ENCODE measurements at places on chromosomes 3 and 15.

- DNase-seq, result no peak
These were observed 30.7 kb upstream of the CHST2 start for GRCh38 chr3:143088835-143089234.

DNA sequence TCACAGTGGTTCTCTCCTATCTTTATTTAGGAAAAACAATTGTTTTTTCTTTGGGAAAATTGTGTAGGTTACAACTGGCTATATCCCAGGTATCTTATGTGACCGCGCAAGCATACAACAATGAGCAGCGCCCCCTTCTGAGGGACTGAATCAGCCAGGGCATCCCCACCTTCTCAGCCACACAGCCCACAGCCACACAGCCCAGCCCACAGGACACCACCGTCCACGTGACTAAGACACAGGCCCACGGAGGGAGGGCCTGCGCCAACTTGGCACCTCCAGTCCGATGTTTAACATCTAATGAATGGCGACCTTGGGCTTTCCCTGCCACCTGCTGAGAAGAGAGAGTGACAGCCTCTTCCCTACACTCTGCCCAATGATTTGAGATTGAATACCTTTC lies 68.1 kb downstream of the ATP10A start:
- DNase-seq, result no peak

- no peak for DNase-seq
These were observed 28.4 kb downstream of the CD200R1L start for GRCh38 chr3:112818289-112818688.

- DNase-seq, result no peak
These were observed 3.6 kb downstream of the RFC4 start for GRCh38 chr3:186802701-186803100.

DNA sequence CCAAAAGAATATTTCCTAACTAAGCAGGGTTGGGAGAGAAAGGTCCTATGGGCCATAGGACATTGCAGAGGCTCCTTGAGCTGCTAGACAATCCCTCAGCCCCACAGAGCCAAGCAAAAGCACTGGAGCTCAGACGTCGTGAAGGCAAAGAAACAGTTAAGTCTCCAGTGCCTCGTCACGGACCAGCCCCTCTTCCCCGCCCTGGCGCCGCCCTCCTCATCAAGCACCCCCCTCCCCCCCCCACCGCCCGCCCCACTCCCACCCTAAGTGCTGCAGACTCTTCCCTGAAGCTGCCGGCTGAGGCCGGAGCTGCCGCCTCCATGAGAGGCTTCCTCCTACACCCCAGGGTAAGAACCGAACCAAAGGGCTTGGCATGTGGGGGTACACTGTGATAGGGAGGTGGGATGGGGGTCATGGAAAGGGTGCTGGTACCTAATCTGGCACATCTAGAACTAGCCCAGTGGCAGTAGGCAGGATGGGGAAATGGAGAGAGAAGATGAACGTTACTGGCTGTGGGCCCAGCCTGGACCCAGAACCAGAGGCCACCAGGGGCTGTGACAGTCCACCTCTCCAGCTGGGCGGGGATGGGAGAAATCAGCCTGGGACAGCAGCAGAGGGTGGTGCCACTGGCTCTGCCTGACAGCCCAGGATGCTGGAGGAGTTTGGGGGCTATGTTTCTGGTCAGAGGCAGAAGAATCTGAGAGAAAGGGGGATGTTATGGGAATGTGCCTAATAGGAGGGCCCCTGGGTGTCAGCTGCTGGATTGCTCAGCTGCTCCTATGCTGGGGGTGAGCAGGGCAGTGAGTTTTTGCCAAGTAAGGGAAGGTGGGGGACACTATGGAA lies at the start of gene MAP1A:
TSS of gene MAP1A (plus strand) at position 255 of the 843 bp plus-strand sequence. CDS start 3,866 bp downstream, outside the sequence.
- DNase-seq, result no peak

DNA sequence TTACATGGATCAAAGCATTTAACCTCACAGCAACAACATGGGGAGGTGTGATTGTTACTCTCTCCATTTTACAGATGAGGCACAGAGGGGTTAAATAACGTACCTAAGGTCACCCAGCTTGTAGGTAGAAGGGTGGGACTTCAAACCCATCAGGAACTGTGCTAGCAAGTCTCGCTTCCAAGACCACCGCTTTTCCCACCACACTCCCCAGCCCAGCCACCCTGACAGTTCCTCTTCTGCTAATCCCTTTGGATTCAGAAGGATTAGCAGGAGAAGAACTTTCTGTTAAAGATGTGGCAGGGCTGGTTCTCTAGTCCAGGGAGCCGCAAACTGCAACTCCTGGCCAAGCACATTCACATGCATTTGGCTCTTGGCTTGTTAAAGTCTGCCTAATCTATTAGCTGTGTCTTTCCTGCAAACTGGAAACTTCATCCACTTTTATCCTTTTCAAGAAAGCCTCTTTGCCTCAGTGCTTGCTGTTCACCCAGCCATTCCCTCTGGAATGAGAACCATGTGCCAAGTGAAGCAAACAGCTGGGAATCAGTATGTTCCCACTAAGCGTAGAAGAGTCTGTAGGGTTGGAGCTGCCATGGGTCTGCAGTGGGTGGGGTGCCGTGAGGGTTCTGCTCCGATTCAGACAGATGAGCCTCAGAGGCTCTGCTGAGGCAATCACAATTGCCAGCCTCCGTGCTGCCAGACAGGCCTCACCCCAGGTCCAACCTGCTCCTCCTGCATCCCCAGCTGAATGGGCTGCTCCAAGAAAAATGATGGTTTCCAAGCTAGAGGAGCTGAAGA lies 44.6 kb downstream of the POMGNT2 start:
- no peak for DNase-seq

- no peak for DNase-seq
These were observed 261.9 kb upstream of the NR2E3 start for GRCh38 chr15:71548401-71548807.

DNA sequence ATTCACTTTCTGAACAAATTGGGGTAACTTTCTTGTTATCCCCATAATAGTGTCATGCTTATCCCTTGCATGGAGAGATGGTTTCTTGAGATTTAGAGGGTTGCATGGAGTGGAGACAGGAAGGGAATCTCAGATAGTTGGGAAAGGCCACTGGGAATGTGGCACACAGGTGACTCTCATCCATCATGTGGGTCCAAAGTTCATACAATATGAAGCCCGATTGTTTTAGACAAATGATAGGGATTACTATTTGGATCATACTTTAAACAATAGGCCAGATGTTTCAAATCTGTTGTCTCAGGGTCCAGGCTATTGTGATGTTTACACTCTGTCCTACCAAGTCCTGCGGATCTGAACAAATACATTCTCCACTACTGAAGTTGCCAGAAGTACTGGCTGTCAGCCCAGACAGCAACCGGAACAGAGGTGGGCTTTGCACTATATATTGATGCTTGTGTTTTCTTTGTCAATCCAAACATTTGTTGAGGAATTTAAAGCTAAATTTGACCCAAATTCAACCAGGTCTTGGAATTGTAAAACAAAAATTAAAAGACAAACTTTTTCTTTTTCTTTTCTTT lies 39.2 kb upstream of the NMNAT3 start:
- DNase-seq, result no peak

DNA sequence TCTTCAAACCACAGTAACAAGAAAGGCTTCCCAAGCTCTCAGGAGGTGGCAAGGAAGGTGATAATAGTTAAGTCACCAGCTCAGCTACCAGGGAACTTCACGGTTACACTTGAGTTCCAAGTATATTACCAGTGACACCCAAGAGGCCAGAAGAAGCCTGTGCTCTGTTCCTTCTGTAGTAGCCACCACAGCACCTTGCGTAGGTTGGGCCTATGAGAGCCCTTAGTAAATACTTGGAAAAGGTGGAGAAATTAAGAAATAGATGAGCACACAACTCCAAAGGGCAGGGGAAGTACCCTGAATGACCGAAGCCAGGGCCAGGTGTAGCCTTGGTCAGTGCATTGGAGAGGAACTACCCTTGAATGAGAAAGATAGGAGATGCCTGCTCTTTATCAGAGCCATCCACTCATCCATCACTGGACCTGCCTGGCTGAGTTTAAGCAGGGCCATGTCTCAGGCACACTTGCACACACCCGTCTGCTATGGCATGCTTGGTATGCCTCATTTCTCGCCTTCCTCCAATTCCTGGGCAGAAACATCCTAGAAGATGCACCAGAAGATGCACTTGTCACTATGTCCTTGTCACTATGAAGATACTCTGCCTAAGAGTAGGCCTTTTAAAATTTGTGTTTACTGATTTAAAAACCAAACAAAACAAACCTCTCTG lies 32.6 kb upstream of the NDUFB4 start:
- DNase-seq, result no peak

GRCh38 chr3:100899440-100900091 lies 93.7 kb downstream of the ABI3BP start:
- DNase-seq, result no peak

DNA sequence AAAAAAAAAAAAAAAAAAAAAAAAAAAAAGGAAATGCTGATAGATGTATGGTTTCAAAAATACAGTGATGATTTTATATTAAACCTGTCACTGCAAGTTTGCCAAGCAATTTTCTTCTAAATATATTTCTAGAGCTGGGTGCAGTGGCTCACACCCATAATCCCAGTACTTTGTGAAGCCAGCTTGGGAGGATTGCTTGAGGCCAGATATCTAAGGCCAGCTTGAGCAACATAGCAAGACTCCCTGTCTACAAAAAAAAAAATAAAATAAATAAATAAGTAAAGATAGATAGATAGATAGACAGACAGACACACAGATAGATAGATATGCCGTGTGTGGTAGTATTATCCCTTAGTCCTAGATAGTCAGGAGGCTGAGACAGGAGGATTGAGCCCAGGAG lies 41.4 kb upstream of the ST3GAL6 start:
- DNase-seq, result no peak

DNA sequence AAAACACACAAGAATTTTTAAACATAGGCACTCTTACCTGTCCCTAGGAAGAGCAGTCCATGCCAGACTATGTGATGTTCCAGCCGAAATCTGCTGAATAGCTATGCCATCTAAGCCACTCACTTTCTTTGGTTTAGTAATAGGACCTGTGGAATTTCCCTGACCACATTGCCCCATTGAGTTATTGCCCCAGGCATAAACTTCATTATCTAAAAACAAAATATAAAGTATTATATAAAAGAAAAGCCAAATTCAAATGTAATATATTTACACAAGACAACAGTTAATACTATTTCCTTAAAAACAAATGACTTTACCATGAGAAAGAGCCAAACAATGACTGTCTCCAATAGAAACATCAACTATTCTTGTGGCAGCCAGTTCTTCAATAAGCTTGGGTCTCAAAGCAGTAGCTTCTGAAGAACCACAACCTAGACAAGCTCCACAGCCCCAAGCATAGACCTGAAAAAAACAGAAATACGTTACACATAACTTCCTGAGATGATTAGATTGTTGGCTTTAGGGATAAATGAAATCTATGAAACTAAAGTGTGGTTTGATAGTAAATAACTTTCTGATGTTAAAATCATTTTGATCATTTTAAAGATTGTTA lies 84.3 kb downstream of the HERC1 start:
- no peak for DNase-seq

DNA sequence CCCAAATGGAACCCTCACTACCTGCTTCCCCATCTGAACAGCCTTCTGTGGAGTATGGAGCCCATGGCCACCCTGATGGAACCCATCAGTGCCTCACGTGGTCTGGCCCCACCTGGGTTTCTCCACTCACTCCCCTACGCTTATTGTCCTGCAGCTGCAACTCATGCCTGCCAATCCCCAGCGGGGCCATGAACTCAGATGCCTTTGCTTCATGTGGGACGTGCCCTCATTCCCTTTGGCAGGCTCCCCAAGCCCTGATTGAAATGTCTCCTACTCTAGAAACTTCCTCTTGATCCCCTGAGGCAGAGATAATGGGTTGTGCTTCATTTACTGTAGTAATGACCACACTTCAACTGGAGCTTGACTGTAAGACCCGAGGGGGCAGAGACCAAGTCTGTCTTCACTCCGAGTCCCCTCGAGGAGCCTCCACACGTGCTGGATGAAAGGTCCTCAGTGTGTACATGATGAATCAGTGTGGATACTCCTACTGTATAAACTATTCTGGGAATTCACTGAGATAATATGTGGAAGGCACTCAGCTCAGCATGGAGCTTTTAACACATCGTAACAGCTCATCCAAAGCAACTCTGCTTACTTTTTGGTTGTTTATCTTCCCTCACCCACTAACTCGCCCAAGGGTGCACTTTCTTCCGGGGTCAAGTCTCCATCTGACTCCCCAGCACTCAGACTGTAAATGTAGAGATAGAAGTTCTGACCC lies 232.8 kb upstream of the BHLHE40 start:
- DNase-seq, result no peak

- DNase-seq, result peak; percentile 85
These were observed 5.3 kb upstream of the TRA2B start for GRCh38 chr3:185942907-185943759.

- DNase-seq, result no peak
These were observed 23.0 kb downstream of the CP start for GRCh38 chr3:149198611-149199010.

GRCh38 chr3:184073621-184074020 lies 20.8 kb downstream of the HTR3C start:
- DNase-seq, result no peak

DNA sequence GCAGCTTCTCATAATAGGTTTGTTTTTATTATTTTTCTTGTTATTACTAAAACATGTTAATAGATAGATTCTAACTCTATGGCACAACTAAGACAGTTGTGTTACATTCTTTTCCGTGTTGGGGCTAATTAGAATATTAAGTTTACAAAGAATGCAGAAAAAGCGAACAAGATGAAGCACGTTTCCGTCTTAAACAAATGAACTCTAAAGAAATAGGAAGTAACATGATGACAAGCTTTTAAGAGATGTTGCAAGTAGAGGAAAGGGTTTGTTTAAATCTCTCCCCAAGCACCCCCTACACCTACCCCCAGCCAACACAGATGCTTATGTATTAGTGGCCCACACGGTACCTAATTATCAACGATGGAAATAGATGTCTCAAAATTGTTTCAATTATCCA lies 207.1 kb downstream of the TP63 start:
- DNase-seq, result no peak

DNA sequence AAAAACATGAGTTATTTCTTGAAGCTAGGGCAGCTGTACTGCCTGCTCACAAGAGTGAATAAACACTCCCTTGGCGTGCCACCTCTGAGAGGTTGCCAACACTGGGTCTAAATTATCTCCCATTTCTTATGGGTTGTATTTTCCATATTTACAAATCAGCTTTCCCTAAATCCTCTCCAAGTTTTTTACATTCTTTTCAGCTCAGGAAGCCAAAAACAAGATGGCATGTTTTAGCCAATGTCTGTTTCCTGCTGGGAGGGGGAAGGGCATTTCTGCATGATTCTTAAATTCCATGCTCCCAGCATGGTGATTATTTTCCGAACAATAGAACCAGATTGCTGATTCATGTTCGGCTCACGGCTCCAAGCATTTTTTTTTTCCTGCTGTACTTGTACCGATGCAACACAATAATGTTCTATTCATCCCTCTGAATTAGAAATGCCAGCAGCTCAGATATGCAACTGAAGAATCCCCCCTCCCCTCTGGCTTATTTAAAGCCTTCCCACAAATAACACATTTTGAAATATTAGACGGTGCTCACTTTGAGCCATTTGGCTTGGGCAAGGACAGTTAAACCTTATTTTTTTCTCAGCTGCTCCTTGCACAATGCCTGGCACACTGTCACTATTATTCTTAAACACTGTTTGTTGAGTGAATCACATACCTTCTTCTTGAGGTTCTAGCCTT lies 252.5 kb downstream of the THRB start:
- DNase-seq, result no peak
